ENCODE measurements at places on chromosomes 7 and 10.

DNA sequence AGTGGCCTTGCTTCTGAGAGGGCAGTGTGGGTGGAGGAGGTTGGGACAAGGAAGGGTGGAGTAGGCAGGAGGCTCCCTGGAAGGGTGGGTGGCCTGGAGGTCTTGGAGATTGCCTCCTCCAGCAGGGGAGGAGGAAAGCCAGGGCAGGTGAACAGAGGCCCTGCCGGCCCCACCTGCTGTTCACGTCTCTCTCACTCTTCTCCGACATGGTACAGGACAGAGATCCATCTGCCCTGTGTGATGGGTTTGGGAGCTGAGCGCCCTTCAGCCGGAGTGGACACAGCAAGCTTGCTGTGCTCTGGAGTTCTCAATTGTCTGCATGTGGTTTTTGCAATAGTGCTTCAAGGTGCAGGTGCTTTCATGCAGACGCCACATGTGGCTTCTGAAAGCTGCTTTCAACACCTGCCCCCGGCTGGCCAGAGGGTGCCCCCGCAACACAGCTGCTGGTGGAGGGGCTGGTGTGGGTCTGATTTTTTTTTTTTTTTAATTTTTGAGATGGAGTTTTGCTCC lies 82.8 kb upstream of the GNA12 start:
- no peak for DNase-seq

DNA sequence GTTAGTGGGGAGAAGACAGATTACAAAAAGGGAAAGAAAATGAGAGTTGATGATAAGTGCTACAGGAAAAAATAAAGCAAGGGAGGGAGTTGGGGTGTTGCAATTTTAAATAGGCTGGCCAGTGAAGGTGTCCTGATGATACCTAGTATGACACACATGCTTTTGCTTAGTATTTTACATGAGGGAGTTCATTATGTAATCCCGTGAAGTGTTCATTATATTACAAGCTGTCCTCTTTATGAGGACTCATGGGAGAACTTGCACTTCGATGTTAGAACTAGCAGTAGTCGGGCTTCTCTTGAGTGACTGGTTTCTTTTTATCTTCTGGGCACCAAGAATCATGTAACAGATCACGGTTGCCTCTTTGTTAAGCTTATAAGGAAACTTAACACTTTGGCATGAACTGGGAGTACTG lies 102.3 kb upstream of the MTPN start:
- no peak for DNase-seq

DNA sequence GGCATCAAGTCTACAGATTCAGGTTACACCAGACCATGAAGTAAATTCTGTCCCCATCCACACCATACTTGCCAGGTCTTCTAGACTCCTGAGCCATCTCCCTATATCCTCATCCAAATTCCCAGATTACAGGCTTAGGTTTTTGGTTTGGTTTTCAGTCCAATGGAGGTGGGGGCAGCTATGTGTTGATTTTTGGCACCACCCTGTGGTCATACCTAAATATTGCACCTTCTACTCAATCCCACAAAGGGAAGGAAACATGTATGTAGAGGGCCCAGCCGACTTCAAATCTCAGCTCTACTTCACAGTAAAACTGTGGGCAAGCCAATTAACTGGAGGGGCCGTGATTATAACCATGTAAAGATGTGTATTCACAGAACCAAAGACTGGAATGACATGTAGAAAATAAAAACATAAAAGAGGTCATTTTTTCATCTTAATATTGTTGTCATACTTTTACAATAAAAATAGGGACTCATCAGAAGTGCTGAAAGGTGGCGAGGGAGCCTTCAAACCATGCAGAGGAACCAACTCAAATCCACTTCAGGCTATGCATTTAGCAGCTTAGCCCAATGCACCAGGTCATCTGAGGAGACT lies 19.8 kb downstream of the ERCC6 start:
- no peak for DNase-seq

GRCh38 chr10:6986927-6987326 lies 406.9 kb upstream of the PRKCQ start:
- no peak for DNase-seq

- peak; percentile 37 for DNase-seq
These were observed 73.3 kb downstream of the MCU start for GRCh38 chr10:72765051-72765745.

GRCh38 chr10:35711615-35712411 lies 69.7 kb upstream of the FZD8 start:
- DNase-seq = no peak

DNA sequence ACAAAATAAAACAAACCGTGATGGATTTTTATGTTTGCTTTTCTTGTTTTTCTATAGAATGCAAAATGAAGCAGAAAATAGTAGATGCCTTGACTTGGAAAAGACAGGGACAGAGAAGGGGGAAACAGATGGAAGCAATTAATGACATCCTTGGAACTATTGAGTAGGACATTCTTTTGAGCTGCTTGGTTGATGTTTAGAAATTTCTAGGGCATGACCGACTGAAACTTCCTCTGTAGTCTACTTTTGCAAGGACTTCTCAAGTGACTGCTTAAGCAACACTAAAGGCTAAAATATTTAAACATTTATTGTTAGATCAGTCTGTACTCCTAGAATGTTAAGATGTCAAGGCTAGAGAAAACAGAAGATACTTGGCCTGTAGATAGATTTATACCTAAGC lies 49.4 kb downstream of the VCL start:
- peak; percentile 93 for DNase-seq

DNA sequence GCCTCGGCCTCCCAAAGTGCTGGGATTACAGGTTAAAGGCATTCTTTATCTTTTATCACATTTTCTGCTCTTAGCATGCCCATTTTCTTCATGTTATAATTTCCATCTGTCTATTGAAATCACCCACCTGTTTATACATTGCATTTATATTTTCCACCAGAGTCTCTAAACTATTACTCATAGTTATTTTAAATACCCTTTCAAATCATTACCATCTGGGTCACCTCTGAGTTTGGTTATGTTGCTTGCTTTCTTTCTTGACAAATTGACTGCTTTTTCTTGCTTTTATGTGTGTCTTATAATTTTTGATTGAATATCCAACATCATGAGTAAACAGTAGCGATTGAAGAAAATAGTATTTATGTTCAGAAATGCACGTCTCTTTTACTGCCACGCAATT lies 71.4 kb downstream of the TMEM270 start:
- DNase-seq = no peak

GRCh38 chr10:11097686-11098085 lies 80.0 kb downstream of the CELF2 start:
- no peak for DNase-seq

GRCh38 chr7:37420946-37421695 lies 27.5 kb downstream of the ELMO1 start:
- no peak for DNase-seq

DNA sequence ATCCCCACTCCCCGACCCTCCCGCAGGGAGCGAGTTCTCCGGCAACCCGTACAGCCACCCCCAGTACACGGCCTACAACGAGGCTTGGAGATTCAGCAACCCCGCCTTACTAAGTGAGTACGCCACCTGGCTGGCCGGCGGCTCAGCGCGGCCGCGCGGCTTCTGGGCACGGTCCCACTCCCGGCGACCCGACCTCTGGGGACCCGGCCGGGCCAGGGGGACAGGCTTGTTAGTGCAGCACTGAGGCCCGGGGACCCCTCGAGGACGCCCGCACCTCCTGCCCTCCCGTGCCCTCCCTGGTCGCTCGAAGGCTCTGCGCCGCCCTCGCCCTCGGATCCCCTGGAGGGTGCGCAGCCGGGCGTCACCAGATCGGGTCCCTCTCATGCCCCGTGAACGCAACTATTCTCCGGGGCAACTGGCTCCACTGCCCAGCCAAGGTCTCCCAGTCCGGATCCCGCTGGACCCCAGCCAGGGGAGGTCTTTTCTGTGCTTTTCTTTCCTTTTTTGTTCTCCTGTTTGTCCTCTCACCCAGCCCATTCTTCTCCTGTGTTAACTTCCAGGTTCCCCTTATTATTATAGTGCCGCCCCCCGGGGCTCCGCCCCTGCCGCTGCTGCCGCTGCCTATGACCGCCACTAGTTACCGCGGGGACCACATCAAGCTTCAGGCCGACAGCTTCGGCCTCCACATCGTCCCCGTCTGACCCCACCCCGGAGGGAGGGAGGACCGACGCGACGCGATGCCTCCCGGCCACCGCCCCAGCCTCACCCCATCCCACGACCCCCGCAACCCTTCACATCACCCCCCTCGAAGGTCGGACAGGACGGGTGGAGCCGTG lies 81.8 kb downstream of the PAX2 start:
- DNase-seq = no peak

DNA sequence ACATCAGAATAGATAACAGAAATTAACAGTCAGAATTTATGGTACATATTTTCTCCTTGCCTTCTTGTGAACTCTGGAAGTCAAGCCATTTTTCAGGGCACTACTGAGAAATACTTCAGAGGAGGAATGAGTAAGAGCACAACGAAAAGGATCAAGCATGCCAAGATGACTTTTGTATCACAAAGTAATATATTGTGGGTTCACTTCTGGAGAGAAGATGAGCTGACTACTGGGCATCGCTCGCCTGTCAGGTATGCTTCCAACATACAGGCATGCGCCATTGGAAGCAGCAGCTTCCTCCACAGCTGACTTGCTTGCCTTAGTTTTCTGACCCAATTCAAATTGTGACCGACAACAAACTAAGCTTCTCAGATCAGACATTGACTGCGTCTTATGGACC lies 137.3 kb downstream of the VTI1A start:
- no peak for DNase-seq

DNA sequence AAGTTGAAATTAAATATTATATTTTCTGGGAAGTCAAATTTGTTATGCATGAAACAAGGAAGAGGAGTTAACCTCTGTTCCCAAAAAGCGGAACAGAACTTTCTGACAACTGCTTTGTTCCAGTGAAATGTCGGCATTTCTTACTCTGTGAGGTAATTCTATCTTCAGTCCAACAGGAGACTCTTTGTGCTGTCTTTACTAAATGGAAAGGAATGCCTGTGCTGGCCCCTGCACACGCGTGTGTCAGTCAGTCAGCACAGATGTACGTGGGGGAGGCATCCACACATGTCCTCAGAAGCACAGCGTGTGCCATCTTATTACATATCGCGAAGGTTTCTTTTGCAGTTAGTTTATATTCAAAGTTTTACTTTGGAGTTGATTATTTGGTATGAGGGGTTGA lies 37.5 kb downstream of the NET1 start:
- no peak for DNase-seq

- no peak for DNase-seq
These were observed 356.2 kb downstream of the RNLS start for GRCh38 chr10:88226891-88227290.

- DNase-seq = no peak
These were observed 13.4 kb downstream of the USP54 start for GRCh38 chr10:73577788-73578187.

DNA sequence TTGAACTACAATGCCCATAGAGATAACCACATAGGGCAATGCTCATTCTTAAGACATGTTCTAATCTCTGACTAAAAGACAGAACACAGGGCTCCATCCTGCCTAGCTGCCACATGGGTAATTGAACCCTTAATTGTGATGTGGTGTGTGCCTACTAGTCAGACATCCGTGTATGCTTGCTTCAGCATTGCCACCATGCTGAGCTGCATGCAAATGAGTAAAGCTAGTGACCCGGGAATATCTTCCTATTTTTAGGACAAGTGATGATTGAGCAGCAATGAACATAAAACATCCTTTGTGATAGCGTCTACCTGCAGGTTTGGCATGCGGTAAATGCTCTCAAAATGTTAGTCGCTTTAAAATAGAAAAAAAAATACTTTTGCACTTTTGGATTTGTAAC lies 115.8 kb downstream of the MAGI2 start:
- no peak for DNase-seq

DNA sequence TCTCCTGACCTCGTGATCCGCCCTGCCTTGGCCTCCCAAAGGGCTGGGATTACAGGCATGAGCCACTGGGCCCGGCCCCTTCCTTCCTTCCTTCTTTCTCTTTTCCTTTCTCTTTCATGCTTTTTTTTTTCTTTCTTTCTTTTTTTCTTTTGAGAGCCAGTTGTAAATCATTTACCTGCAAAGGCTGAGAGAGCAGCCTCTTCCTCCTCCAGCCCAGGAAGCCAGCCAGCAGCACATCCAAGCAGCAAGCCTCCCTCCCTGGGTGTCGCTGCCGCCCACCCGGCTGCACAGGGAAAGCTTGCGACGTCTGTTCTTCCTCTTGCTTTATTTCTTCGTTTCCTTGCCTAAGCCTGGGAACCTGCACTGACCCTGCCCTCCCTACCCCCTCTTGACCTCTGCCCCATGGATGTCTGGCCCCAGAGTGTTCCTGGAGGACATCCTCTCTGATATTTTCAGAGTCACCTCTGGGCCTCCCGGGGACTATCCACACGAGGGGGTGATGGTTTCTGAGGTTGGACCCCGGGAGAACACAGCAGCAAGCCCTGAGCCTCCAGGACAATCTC lies 62.8 kb upstream of the MYL10 start:
- no peak for DNase-seq

GRCh38 chr7:20284771-20285143 lies 45.9 kb upstream of the ITGB8 start:
- no peak for DNase-seq

DNA sequence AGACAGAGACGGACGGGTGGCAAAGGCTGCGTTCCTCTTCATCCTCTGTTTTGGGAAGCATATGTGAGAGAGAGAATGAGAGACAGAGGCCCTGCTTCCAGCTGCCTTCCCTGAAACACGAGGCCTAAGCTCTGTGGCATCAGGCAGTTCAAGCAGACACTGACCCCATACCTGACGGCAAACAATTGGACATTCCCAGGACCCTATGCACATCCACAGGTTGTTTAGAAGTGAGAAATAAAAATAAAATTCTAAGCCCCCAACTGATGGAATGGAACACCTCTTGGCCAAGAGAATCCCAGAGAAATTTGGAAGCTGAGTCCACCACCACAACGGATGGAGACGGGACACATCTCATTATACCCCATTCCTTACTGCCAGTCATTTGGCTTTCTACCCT lies 105.3 kb downstream of the CPXM2 start:
- DNase-seq = no peak

DNA sequence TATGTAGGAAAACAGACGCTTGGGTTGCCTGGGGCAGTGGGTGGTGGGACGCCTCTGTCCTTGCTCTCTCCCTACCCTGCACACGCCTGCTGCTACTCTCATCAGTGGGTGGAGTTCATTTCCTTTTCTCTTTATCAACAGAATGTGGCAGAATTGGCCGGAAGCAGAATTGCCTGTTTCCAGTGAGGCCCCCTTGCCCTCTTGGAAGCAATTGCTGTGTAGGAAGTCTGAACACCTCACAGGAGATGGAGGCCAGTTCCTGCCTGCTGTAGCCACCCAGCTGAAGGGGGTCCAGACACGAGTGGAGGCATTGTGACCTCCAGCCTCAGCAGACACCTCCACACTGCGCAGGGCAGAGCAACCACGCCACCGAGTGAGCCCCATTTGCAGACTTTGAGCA lies 331.6 kb upstream of the ZNF32 start:
- no peak for DNase-seq

- no peak for DNase-seq
These were observed 5.3 kb upstream of the MAGI2 start for GRCh38 chr7:79458796-79459195.

All from GM04503 (cell line).